Right lobe of liver (tissue), 6 donors: ENCODE measurements at places on chromosomes 1 and 21.

GRCh38 chr1:13812456-13813397 lies 112.7 kb downstream of the PRDM2 start:
- DNase-seq = peak; percentile 48

GRCh38 chr21:30580132-30580531 lies 10.1 kb downstream of the KRTAP22-2 start:
- DNase-seq = no peak

- no peak for DNase-seq
These were observed 88.5 kb upstream of the NEK7 start for GRCh38 chr1:198068285-198068684.

DNA sequence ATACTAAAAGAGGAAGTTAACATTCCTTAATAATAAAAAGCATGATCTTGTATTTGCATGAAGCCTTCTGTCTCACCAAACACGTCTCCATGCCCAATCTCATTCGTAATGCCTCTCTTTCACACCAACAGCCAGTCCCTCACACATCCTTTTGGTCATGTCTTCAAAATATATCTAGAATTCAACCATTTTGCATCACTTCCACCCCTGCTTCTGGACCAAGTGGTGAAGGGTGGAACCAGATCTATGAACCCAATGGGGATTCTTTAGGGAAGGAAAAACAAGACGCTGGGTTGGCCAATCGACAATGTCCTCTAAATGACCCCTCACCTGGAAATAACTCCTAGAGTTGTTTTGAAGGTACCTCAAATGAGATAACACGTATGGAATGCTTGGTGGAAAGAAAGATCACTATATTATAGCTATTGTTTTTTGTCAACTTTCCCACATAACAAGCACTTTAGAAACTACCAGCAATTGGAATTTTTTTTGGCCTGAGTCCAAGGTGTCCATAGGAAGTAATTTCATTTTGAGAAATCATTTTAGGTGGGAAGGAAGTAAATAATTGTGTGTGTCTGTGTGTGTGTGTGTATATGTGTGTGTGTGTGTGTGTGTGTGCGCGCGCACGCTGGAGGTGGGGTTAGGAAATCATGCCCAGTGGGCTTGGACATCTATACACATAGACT lies at the start of gene KCNA10:
Gene KCNA10 (minus strand): TSS at position 51 of the 686 bp plus-strand sequence. CDS start 388 bp downstream, outside the sequence.
- no peak for DNase-seq

- DNase-seq = peak; percentile 61
These were observed 7.9 kb upstream of the UMODL1 start for GRCh38 chr21:42063191-42063570.

- no peak for DNase-seq
These were observed 4.4 kb upstream of the SLC37A1 start for GRCh38 chr21:42509244-42509643.

GRCh38 chr1:234863551-234863971 lies 253.6 kb upstream of the IRF2BP2 start:
- no peak for DNase-seq

- no peak for DNase-seq
These were observed 295.4 kb upstream of the PBX1 start for GRCh38 chr1:164263540-164263939.

DNA sequence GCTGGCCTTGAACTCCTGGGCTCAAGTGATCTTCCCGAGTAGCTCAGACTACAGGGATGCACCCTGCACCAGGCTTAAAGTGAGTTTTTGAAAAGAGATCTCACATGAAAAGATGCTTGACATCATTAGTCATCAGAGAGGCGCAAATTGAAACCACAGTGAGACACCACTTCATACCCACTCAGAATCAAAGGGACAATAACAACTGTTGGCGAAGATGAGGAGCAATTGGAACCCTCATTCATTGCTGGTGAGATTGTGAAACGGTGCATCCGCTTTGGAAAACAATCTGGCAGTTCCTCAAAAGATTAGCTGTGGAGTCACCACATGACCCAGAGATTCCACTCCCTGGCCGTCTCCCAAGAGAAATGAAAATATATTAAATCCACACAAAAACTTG lies 122.3 kb downstream of the PGBD5 start:
- no peak for DNase-seq

DNA sequence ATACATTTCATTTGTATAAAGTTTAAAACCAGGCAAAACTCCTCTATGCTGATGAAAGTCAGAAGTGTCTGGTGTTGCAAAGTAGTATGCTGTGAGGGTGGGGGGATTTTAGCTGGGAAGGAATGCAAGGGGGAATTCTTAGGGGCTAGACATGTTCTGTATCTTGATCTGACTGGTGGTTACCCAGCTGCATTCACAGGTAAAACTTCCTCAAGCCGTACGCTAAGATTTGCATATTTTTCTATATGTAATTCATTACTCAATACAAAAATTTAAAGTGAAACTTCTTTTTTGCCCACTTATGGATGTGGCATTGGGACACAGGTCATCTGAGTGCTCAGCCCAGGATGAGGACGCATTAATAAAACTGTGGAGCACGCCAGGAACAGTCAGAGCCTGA lies 323.3 kb downstream of the PAPPA2 start:
- no peak for DNase-seq

DNA sequence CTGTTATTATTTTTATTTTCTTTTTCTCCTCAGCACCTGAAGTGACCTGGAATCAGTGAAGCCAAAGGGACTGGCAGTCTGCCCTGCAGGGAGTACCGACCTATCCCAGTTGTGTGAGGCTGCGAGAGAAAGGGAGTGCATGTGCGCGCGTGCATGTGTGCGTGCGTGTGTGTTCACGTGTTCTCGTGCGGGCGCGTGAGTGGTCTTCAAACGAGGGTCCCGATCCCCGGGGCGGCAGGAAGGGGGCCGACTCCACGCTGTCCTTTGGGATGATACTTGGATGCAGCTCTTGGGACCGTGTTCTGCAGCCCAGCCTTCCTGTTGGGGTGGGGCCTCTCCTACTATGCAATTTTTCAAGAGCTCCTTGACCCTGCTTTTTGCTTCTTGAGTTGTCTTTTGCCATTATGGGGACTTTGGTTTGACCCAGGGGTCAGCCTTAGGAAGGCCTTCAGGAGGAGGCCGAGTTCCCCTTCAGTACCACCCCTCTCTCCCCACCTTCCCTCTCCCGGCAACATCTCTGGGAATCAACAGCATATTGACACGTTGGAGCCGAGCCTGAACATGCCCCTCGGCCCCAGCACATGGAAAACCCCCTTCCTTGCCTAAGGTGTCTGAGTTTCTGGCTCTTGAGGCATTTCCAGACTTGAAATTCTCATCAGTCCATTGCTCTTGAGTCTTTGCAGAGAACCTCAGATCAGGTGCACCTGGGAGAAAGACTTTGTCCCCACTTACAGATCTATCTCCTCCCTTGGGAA lies 123.3 kb downstream of the PRDM2 start:
- DNase-seq = no peak

DNA sequence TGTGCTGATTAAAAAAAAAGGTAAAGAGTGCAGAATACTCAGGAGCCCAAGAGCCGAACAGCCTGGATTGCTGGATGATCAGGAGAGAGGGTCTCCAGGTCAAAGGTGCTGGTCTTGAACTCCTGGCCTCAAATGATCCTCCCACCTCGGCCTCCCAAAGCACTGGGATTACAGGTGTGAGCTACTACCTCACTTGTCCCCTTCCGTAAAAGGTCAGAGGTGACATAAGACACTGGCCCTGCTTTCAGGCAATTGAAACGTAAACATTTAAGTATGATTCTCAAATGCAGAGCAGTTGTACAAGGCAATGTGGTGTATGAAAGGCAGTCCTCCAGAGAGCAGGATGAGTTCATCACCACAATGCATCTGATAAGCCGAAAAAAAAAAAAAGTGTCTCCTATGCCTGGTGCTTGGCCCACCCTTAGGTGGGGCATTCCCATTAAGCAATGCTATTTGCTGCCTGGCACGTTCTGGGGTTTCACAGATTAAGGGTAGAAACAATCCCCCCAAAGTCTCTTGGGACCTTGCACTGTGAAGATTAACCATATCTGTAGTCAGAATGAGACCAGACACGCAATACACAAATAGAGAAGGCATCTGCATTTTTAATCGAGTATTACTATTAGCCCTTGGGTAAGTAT lies 47.7 kb downstream of the PARP1 start:
- DNase-seq = no peak

DNA sequence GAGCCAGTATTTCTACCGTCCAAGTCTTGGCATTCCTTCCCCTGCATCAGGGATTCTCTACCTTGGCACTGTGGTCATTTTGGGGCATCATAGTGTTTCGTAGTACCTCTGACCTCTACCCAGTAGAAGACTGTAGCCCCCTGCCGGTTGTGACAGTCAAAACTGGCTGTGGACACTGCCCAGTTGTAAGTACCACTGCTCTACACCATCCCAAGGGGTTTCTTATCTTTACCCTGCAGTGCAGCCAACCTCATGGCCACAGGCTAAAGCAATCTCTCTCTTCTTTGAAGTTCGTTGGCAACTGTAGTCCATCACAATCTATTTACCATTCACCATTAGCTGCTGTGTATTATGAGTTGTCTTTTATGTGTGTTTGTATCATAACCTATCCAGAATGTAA lies 29.3 kb upstream of the ERO1B start:
- DNase-seq = no peak

DNA sequence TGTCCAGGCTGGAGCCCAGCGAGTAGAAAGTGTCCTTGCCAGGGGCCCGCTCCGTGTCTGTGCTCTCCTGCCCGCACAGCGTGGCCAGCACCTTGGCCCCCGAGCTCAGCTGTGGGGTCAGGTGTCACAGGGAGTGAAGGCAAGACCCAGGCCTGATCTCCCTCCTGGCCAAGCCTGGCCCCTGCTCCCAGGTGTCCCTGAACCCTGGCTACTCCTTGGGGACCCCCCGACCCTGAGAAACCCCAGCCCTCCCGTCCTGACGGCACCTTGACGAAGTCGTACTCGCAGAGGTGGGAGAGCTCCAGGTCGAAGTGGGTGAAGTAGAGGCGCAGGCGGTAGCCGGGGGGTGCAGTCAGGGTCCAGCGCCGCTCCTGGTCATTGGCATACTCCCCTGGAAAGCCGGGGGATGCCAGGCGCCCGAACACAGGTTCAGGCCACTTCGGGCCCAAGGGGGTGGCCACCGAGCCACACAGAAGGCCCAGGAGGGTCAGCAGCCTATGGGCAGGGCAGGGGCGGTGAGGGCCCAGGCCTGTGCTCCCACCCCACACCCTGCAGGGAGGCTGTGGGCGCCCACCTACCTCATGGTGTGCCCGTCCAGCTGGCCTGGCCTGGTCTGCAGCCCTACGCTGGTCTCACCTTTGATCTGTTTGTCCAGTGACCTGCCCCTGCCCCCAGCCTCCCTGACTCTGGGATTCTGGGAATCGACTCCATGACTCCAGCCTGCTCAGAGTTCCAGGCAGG lies at the start of gene MASP2:
Gene MASP2 (minus strand): TSS at position 615 of the 741 bp plus-strand sequence. CDS start 32 bp downstream, at position 583.
- peak; percentile 93 for DNase-seq

GRCh38 chr1:58755468-58755872 lies 28.4 kb downstream of the JUN start:
- DNase-seq = peak; percentile 83

DNA sequence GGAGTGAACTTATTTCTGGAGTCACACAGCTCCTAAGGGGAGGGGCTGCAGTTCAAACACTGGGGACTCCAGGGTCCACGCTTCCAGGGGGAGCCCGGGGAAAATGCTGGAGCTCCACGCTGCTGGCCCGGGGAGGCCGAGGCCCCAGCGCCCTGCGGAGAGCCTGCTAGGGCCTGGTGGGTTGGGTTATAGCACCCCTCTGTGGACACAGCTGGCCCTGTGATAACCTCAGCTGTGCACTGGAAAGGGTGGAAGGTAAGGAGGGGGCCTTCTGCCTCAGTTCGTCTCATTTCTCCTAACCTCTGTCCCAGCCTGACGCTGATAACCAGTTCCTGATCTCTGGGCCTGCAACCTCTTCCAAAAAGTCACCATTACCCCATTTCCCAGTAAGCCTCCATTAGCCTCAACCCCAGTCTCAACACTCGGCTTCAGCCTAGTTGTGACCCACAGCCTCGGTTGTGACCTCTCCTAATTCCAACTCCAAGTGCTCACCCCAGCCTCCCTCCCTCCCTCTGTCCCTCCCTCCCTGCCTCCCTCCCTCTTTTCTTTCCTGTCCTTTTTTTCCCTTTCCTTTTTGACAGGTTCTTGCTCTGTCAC lies 7.1 kb downstream of the NBL1 start:
- DNase-seq = no peak

DNA sequence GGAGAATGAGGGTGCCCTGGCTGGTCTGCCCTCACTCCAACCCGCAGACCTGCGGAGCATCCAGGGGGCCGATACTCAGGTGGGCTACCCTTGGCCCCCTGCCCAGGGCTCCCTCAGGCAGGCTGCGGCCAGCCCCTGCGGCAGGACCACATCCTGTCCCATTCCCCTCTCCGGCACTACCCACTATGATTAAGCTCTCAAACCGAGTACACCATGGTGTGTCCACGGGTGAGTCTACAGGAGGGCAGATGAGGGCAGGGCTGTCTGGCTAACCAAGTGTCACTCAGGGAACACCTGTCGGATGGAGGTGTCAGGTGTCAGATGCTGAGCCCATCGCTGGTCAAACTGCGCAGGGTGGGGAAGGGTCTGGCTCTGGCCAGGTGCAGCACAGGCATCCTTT lies 47.2 kb downstream of the SLC66A1 start:
- no peak for DNase-seq

DNA sequence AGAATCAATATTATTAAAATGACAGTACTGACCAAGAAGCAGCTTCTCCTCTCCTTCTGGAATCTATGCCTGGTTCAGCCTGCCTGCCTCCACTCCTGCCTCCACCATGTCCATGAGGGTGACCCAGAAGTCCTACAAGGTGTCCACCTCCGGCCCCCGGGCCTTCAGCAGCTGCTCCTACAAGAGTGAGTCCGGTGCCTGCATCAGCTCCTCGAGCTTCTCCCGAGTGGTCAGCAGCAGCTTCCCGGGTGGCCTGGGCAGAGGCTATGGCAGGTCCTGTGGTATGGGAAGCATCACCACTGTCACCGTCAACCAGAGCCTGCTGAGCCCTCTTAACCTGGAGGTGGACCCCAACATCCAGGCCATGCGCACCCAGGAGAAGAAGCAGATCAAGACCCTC lies 822.4 kb upstream of the NEGR1 start:
- DNase-seq = no peak

GRCh38 chr1:44496541-44497171 lies 91.6 kb downstream of the RNF220 start:
- no peak for DNase-seq

GRCh38 chr1:218659911-218660677 lies 315.0 kb downstream of the TGFB2 start:
- DNase-seq = no peak

- DNase-seq = no peak
These were observed 61.1 kb downstream of the SLC45A1 start for GRCh38 chr1:8378981-8379470.

GRCh38 chr21:38273745-38274542 lies 17.2 kb downstream of the KCNJ15 start:
- no peak for DNase-seq
